ENCODE measurements at places on chromosomes 5 and 9. TPM values are rescaled to one million over a fixed set of nuclear protein-coding genes. Genes with fewer than 3 reads are reported as not detected.
A peak's percentile ranks its signal among the peaks of the same experiment; 100 is the strongest.

GRCh38 chr9:2281031-2281802 lies 266.1 kb downstream of the SMARCA2 start:
- no peak for DNase-seq

The BTNL8 gene
- total RNA-seq: 63.5 TPM

The OR13C2 gene
- total RNA-seq: not detected

- DNase-seq: no peak
These were observed 94.6 kb upstream of the DMRT1 start for GRCh38 chr9:746661-747434.

- DNase-seq: no peak
These were observed 92.7 kb downstream of the LHFPL2 start for GRCh38 chr5:78555870-78556269.

GRCh38 chr5:178241231-178241663 lies 8.6 kb upstream of the PHYKPL start:
- DNase-seq: no peak

The TRMO gene
- 15.3 TPM for total RNA-seq

GRCh38 chr9:14258660-14259239 lies 55.2 kb downstream of the NFIB start:
- DNase-seq: no peak

The PTTG1 gene
- 9.0 TPM for total RNA-seq

The FRMD3 gene
- total RNA-seq: 27.4 TPM

DNA sequence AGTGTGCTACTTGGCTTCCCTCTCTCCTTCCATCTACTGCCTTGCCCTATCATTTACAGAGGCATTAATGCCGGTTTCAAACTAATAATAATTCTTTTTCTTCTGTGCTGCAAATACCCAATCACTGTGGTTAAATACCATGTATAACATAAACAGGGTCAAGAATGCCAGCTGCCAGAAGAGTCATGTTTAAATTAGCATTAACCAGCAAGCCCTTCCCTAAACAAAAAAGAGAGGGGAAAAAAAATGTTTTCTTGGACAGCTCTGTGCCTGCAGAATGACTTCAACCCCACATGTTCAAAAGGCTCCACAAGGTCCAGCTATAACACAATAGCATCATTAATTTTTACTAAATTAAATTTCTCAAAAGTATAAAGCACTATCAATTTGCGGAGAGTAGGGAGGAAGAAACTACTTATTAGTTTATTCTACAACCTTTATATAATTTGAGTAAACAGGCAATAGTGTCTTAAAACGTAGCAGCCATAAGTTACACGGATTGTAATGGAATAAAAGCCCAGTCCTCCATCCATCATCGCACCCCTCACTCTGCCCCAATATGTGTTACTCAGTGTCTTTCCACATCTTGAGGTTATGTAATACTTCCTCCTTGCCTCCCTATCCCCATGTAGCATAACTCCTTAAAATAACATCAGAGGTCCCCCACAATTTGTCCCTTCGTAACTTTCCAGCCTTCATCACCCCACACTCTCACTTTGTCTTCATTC lies 3.9 kb downstream of the LPAR1 start:
- DNase-seq: no peak

GRCh38 chr9:113309204-113309813 lies 6.1 kb upstream of the RNF183 start:
- no peak for DNase-seq

The NEUROG1 gene
- total RNA-seq: not detected

The CHSY3 gene
- total RNA-seq: 0.96 TPM

GRCh38 chr9:93431539-93432105 lies 19.9 kb upstream of the FAM120A start:
- no peak for DNase-seq

DNA sequence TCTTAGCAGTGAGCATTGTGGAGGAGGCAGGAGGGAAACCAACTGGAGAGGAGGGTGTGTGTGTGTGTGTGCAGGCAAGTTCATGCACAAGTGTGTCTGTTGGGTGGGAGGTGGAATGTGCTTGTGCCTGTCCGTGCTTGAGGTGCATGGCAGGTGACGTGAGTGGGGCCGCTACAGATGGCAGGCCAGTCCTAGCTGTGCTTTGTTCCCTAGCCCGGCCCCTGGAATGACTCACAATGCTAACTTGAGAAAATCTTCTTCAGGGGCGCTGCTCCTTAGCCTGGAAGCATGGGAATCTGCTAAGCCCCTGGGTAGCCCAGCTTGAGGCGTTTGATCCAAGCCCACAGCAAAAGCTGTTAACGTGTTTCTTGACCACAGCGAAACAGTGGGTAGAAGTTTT lies 25.0 kb upstream of the DMRT2 start:
- no peak for DNase-seq

DNA sequence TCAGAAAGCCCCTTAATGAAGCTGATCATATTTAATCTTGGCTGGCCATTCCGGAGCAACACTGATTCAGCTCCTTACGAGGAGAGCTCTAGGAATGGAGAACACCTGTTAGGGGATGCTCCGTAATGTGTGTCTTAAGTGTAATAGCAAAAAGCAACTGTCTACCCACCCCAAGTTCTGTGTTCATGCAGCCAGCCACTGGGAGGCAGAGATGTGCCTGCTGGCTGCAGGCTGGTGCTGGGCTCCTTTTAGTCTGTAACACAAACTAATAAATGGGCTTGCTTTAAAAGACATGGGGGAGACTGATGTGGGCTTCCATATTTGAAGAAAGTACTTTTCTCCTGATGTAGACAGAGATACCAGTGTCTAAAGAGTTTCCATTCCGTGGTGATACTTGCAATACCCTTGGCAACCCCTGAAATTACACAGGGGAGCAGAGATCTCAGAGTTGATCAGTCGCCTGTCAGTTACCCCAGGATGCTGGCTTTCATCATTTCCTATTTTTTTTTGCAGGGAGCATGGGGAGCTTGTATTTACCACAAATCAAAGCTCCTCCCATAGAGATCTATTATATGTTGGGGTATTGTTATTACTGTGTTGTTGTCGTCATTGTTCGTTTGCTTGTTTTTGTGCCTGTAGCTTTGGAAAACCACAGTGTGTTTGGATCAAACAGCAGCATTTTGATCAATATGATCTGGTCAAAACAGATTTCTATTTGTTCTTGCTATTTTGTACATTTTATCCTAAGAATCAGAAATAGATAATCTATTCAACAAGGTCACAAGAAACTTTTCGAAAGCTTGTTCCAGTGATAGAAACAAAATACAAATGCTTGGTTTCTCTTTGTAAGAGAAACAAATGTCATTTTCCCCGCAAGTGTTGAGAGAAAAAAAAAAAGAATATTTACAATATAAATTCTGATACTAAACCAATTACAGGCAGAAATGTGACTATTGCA lies 65.8 kb downstream of the MTX3 start:
- DNase-seq: peak; percentile 2

DNA sequence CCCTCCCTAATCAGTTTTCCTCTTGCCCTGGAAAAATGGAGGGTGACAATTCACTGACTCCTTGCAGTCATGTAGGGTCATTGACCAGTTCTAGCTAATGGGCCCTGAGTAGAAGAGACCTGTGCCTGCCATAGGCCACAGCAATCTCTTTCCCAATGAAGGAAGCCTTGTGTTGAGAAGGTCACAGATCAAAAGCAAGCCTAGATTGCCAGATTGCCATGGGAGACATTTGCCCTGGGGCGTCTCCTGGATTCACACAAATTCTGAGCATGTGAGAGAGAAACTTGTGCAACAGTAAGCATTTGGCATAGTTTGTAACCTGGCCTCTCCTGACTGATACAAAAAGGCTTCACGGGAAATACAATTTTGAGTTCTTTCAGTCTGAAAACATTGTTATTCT lies 148.0 kb downstream of the NUDT12 start:
- DNase-seq: no peak

DNA sequence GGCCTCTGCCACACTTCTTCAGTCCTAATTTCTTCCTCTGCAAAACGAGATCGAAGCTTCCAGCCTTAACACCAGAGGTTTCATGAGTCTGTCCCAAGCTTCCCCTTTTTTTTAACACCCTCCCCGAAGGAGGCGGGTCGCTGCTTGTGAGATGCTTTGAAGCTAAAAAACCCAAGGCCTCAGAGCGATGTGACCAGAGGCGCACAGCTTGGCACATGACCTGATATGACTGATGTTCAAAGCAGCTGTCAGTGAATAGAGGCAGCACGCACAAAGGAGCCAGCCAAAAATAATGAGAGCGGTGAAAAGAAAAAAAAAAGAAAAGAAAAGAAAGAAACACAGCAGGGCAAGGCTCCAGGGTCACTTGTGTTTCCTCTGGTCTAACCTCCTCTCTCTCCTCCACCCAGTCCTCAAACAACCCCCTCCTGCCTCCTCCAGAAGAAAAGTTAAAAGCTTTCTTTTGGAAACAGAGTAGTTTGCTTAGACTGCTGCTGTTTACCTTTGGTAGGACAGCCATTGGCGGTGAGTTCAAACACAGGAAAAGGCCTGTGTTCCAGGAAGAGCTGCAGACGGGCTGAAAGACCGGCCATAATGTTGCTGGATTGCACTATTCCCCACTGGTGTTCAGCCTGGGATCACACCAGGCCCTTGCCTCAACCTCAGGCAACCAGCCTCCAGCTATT lies 10.9 kb upstream of the ZNF366 start:
- no peak for DNase-seq

- DNase-seq: no peak
These were observed 94.0 kb downstream of the PHF2 start for GRCh38 chr9:93670208-93671019.

GRCh38 chr9:33851301-33851700 lies 34.3 kb downstream of the UBE2R2 start:
- no peak for DNase-seq

- DNase-seq: no peak
These were observed 174.9 kb upstream of the DMAC1 start for GRCh38 chr9:7974335-7974960.

The TAS2R1 gene
- total RNA-seq: not detected

GRCh38 chr5:94209774-94210355 lies 408.5 kb downstream of the KIAA0825 start:
- no peak for DNase-seq

- DNase-seq: peak; percentile 24
These were observed 110.9 kb upstream of the ADAMTSL1 start for GRCh38 chr9:18362901-18363685.

The ELOVL7 gene
- total RNA-seq: 33.7 TPM

- no peak for DNase-seq
These were observed 292.4 kb downstream of the ZNF608 start for GRCh38 chr5:124454081-124454480.

- DNase-seq: no peak
These were observed 51.1 kb upstream of the SH3PXD2B start for GRCh38 chr5:172505403-172505759.

GRCh38 chr5:123964884-123965283 lies 452.9 kb downstream of the CSNK1G3 start:
- DNase-seq: no peak

The PCDH1 gene
- total RNA-seq: 75.1 TPM

- no peak for DNase-seq
These were observed 155.6 kb upstream of the VLDLR start for GRCh38 chr9:2465921-2466460.

The PRR7 gene
- total RNA-seq: 1.2 TPM

DNA sequence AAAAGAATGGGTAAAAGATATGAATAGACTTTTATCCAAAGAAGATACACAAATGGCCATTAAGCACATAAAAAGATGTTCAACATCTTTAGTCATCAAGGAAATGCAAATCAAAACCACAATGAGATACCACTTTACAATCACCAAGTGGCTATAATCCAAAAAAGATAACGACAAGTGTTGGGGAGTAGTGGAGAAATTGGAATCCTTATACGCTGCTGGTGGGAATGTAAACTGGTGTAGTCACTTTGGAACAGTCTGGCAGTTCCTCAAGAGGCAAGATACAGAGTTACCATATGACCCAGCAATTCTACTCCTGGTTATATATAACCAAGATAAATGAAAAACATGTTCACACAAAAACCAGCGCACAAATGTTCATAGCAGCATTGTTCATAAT lies 234.9 kb downstream of the SPATA31D1 start:
- DNase-seq: no peak

DNA sequence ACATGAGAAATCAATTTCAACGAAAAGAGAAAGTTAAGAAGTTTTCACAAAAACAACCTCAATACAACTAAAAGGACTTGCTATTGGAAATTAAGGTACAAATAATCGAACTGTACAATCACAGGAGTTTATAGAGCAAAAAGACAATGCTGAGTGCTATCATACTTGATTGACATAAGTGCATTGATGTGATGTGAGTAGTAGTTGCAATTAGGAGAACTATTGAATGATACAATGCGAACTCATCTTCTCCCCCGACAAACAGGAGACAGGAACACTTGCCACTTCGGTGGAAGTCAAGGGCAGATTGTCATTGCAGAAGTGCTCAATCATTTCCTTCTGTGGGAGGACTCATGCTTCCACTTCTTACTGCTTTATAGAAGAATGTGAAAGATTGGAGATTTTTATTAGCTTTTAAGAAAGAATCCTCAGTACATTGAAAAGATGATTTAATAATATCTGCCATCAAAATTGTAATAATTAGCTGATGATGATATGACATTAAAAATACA lies 276.6 kb upstream of the MPDZ start:
- no peak for DNase-seq

DNA sequence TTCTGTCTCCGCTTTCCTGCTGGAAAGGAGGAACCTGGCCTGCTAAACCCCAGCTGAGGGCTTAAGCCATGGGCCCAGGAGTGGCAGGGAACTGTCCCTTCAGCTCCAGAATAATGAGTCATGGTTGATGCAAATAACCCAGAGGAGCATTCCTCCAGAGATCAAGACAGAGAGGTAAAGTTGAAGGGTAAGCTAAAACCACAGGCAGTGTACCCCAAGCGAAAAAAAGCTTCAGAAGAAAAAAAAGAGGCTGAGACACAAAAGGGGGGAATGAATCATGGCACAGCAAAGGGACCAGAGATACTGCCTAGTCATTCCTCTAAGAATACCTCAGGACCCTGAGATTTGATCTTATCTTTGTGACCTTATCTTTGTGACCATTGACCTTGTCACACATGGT lies 199.5 kb upstream of the TAS2R1 start:
- DNase-seq: no peak

The C5orf52 gene
- total RNA-seq: 5.7 TPM

- DNase-seq: no peak
These were observed 304.1 kb downstream of the CWC27 start for GRCh38 chr5:65072850-65073249.

The EPB41L4A gene
- 11.8 TPM for total RNA-seq

DNA sequence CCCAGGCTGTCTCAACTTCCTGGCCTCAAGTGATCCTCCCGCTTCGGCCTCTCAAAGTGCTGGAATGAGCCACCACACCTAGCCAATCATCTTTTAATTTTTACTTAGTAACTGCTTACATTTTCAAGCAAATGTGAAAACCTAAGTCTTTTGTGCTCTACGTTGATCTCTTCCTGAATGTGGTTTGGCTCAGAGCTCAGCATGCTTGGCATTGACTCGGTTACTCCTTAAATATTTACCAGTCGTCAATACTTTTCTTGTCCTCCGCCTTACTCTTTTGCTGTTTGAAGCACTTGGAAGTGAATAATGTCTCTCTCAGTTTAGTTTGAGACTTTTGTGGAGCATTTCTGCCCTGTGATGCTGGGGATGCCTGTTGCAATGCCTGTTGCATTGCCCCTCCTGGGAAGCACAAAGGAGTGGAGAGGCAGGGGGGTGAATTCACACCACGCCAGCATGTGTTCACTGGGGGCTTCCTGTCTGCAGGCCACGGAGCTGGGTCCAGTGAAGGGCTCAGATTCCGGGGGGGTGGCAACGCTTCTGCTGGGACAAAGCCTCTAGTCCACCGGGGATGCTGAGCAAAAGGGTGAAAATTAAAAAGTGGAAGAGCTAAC lies 13.1 kb upstream of the TENT4A start:
- DNase-seq: no peak

Data from mucosa of descending colon (tissue), 3 donors.